ENCODE measurements at places on chromosomes 16 and 17. TPM values are rescaled to one million over a fixed set of nuclear protein-coding genes. Genes with fewer than 3 reads are reported as not detected.

- no peak for DNase-seq
Measured at GRCh38 chr16:84562174-84562815, 55.6 kb downstream of the COTL1 start.

- DNase-seq = peak; percentile 69
Measured at GRCh38 chr17:32253117-32253611, 12.5 kb upstream of the RHBDL3 start.

- DNase-seq = no peak
Measured at GRCh38 chr16:79602628-79603014, 2.1 kb upstream of the MAF start.

GRCh38 chr17:51279183-51279582 is 18.8 kb downstream of the UTP18 start:
- no peak for DNase-seq

- DNase-seq = peak; percentile 53
Measured at GRCh38 chr17:50559674-50560184, 786 bp upstream of the CACNA1G start.

- no peak for DNase-seq
Measured at GRCh38 chr16:58654560-58655214, 25.1 kb upstream of the CNOT1 start.

DNA sequence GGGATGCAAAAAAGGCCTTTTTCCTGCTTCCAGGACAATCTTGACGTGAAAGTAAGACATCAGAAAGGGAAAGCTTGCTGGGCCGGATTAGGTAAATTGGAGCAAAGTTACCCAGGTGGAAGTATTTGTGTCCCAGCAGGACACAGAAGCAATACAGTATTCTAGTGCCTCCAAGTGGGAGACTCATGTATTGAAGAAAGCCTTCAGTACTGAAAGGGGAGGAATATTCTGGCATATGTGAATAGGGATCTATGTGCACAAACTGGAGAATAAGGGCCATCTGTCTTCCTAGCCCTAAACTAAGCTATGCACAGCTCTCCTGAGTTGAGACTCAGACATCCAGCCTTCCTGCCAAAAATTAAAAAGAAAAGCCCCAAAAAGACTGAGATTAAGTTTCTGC is 327.3 kb upstream of the CDH8 start:
- no peak for DNase-seq

GRCh38 chr17:78893684-78894083 is 9.3 kb downstream of the CEP295NL start:
- DNase-seq = no peak

DNA sequence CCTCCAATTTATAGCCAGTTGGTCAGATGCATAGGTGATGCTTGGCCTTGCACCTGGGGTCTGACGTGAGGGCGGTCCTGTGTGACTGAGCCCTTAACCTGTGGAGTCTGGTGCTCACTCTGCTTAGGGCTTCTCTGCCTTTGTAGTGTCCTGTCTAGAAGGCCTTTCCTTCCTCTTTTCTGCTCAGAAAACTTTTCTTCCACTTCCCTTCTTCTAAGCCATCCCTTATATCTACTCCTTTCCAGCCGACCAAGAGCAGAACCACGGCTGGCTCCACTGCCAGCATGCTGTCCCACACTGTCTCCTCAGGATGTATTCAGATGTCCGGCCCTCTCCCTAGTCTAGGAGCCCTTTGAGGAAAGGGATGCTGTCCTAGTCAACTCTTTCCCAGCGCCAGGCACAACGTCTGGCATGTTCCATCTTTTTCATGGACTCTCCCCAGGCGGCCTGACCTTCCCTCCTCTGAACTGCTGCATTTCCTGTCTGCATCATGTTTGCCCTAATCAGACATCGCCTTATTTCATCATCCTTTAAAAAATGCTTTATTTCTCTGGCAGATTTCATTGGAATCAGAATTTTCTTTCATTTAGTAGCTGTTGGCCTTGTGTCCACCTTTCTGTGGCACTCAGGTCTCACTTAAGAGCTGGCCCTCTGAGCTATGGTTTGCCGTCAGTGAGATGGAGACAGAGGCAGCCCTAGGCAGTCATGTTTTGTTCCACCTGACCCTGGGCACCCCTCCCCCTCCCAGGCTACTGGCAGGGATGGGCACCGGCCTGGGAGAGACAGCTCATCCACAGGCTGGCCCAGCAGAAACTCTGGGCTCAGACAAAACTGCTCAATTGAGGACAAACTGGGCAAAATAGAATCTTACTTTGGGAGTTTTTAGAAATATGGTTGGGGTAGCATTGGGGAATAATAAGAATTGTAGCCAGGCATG is 15.5 kb upstream of the BRCA1 start:
- DNase-seq = no peak

- no peak for DNase-seq
Measured at GRCh38 chr17:17232303-17232621, 4.7 kb downstream of the FLCN start.

GRCh38 chr16:14373896-14374295 is 256.2 kb downstream of the PARN start:
- DNase-seq = no peak

DNA sequence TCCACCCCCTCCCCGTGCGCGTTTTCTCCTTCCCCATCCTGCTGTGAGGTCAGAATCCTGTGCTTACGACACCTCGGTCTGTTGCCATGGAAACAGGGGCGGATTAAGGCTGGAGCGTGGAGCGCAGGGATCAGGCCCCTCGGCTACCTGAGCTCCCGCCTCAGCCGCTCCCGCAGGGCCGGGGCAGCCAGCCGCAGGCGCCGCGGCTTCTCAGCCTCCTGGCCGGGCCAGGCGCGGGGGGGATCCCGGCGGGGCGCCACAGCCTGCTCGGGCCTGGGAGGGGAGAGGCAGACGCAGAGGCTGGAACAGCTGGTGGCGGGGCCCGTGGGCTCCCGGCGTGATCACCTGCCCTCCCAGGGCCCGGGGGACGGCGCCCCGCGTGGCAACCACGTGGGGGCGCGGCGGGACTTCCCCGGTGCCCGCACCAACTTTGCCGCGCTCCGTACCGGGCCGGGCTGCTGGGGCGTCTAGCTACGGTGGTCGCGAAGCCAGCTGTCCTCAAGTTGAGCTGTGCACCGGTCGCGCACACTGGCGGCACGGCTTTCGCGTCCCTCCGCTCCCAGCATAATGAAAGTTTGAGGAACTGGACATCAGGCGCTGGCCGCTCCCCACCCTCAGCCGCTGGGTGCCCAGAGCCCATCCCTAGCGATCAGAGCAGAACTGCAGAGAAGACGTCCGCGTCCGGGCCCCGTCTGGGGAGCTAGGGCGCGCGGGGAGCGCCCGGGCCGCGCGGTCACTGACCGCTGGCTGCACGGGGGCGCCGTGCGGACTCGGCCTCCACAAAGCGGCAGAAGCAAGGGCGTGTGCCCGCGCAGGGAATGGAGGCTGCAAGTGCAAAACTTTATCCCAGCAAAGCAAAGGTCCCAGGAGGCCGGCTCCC is 1.2 kb downstream of the RTN4RL1 start:
- peak; percentile 61 for DNase-seq

DNA sequence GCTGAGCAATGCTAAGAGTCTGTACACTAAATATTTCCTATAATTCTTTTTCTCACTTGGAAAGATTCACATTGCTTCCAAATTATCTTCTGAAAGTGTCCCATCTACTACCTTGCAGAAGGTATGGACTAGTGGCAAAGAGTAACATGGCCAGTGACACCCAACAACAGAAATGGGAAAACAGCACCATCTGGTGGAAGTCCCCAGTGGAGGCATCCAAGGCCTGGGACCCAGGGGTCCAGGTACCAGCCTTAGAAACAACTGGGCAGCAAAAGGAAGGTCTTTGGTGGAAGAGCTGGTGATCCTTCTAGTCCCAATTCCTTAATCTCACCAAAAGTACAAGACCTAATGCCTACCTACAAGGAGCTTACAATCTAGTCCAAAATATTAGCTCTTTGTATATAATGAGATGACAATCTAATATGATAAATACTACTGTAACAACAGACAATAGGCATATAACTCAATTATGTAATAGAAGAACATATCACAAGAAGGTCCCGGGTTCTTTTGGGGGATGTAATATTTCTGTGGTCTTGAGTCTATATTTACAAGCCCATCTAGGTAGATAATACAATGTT is 55.3 kb downstream of the SKAP1 start:
- DNase-seq = no peak

GRCh38 chr16:17591655-17592405 is 121.1 kb upstream of the XYLT1 start:
- DNase-seq = no peak

DNA sequence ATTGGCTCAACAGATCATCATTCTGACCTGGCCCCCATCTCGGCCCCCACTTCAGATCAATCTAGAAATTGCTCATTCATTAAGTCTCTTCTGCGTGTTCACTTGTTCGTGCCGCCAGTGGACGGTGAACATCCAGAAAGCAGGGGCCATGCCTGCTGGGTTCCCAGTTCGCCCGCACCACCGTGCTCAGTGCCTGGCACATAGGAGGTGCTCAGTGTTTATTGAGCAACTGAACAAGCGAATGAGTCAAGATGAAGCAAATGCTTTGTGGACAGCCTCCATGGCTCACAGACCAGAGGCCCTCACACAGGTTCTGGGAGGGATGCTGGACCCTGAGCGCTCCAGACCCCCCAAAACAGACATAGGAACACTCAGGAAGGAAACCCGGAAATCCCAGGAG is 13.9 kb downstream of the BEAN1 start:
- no peak for DNase-seq

GRCh38 chr16:65961476-65962143 is 404.9 kb upstream of the CDH5 start:
- DNase-seq = no peak

GRCh38 chr17:80992077-80992947 is 671 bp downstream of the CHMP6 start:
- no peak for DNase-seq

DNA sequence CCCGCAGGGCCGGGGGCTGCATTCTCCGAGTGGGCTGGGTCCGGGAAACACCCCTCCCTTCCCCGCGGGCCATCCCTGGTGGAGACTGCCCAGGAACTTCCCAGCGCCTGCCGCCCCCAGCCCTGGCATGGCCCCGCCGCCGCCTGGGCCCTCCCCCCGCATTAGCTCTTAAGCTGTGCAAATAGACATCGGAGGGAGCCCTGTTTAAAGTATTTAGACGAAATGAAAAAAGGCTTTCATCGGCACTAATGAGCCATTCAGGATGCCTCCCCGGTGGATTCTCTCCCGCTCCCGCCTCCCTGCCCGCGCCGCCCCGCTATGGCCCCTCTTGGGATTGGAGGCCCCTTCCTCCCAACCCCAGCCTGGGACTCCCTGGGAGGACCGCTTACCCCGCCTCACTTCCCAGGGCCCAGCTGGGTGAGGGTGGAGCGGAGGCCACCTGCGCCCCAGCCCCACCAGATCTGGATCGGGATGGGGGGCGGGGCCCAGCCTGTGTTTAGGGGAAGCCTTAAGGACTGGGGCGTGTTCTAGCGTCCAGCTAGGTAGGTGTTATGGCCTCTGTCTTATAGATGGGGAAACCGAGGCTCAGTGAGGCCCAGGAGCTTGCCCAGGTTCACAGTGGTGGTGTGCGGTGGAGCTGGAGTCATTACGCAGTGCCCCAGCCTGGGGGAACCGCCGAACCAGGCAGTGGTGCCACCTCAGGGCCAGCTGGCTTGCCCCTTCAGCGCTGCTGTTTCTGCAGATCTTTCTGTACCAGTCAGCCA is 19.7 kb downstream of the SEZ6 start:
- DNase-seq = no peak

DNA sequence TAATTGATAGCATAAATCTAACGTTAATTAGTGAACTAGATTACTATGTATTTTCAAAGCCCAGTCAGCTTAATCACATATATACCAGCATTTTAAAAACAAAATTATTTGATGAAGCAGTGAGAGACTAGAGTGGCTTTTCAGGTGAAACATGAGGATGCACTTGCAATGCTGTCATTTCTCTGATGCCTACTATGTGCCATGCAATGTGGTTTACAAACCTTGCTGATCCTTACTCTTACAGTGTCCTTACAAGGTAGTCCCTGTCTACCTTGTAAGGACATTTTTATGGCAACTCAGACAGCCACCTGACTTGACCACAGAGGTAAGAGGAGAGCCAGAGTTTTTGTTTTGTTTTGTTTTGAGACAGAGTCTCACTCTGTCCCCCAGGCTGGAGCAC is 42.7 kb downstream of the CYB5B start:
- DNase-seq = no peak

DNA sequence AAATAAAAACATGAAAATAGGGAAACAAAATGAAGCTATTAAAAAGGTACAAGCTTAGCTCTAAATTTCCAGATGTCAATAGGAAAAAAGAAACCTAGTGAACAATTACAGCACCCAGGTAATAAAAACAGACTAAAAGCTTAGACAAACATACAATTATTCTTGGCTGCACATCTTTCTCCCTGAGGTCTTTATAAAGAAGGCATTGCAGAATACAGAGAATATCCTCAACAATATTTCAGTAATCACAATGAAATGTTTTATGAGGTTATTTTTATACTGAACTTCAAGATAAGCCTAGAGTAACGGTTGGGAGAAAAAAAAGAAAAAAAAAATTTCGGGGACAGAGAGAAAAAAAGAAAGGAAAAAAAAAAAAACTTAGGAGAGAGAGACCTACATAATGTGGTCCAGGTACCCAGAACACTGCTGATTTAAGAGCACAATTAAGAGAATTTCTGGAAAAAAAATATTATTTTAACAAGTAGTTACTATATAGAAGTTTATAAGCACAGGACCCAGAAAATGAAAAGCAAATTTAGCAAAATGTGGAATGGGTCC is 26.5 kb downstream of the KANSL1 start:
- DNase-seq = no peak

DNA sequence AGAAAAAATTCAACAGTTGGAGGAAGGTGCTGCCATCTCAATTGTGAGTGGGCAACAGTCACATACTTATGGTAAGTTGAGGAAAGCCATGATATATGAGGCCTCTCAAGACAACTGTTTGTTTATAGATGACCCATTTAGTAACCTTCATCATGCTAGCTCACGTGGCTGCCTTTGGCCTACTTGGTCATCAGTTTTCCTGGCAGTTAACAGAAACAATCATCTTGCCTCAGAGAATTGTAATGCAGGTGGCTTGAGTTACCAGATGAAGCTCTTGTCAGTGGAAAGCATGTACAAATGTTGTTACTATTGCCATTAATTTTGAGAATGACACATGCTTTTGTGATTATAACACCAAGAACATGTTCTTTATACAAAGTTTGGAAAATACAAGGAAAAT is 14.7 kb downstream of the TPPP3 start:
- DNase-seq = no peak

Gene NPIPA7
- total RNA-seq = 1.6 TPM

Gene TTLL6
- total RNA-seq = not detected

Gene SLC6A4
- total RNA-seq = 0.13 TPM

Gene CDIP1
- 45.5 TPM for total RNA-seq

Gene FHOD1
- 19.7 TPM for total RNA-seq

Gene MYH8
- total RNA-seq = not detected

Data from heart right ventricle (tissue), 16 donors.